CD8-positive, alpha-beta T cell (primary cell): ENCODE measurements at places on chromosomes 3 and 15. TPM values are rescaled to one million over a fixed set of nuclear protein-coding genes. Genes with fewer than 3 reads are reported as not detected.

DNA sequence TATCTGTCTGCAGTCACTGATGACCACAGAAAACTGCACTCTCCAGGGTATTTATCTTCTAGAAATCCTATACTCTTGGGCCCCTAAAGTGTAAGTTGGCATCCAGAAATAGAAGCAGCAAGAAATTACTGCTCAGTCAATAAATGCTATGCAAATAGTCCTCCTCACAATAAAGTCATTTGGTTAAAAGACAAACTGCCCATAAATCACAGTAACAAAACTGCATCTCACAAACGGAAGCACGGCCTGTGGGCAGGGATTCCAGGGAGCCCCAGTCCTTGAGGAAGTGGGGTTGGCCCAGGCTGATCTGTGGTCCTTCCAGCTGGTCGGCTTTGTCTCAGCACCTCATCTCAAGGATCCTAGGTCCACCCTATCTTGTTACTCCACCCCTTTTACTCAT, 29.7 kb upstream of the SPATA12 start:
- DNase-seq = no peak

DNA sequence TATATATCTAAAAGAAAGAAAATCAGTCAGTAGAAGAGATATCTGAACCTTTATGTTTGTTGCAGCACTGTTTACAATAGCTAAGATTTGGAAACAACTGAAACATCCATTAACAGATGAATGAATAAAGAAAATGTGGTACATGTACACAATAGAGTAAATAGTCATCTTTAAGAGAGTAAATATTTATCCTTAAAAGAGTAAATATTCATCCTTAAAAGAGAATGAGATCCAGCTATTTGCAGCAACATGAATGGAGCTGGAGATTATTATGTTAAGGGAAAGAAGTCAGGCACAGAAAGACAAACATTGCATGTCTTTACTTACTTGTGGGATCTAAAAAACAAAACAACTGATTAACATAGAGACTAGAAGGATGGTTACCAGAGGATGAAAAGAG, 197.0 kb upstream of the CBLB start:
- no peak for DNase-seq

GRCh38 chr3:162195147-162195546, 698.5 kb downstream of the OTOL1 start:
- no peak for DNase-seq

Gene SI
- total RNA-seq = not detected

DNA sequence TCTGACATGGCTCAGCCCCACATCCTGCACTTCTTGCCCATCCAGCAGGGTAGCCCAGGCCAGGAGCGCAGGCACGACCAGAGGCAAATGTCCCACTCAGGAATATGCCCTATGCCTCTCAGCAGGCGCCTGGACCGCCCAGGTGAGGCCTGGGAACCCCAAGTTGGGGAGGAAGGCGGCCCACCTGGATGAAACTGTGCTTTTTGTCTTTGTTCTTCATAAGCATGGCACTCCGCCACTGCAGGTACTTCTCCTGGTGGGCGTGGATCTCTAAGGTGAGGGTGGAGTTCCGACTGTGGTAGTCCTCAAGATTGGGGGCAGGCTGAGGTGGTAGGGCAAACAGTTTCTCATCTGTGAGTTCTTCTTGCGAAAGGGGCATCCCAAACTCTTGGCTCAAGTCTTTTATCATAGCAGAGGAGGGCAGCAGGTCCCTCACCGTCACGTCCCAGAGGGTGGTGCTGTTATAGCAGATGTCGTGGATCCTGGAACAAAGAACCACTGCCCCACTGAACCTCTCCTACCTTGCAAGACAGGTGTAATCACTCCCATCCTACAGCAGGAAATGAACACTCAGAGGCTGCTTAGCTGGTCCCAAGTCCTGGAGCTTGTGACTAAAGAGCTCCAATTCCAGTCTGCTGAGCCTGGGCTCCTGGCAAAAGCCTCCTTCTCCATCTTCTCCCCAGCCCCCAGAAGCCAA, 53.2 kb downstream of the ACAD9 start:
- DNase-seq = no peak

DNA sequence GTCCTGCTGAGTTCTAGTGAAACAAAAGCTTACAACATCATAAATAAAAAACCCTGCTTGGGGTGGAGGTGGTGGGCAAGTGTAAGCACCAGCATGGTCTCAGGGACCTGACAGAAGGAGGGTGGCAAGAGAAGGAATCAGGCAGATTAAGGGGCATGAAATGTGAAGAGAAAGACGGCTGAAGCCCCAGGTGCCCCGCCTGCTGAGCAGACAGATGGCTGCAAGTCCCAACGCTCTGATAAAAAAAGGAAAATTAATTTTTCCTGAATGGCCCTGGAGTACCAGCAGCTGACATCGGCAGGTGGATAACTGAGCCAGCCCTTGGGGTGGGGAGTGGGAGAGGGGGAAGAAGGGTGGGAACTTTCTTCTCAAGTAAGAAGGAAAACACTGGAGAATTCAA, 137.9 kb downstream of the XXYLT1 start:
- no peak for DNase-seq
